ENCODE measurements at places on chromosomes 7 and 10. TPM values are rescaled to one million over a fixed set of nuclear protein-coding genes. Genes with fewer than 3 reads are reported as not detected.

The GRID2IP gene
- total RNA-seq, result 0.61 TPM

The SPDYE2 gene
- not detected for total RNA-seq

The CYP2C9 gene
- total RNA-seq, result not detected

The ENTPD1 gene
- total RNA-seq, result 0.37 TPM

The SEMA3E gene
- total RNA-seq, result 0.41 TPM

The STAG3 gene
- 1.1 TPM for total RNA-seq

The BLNK gene
- total RNA-seq, result not detected

The CHST3 gene
- 24.5 TPM for total RNA-seq

The TMEM176A gene
- total RNA-seq, result 2.0 TPM

The ARMH3 gene
- 24.4 TPM for total RNA-seq

The EPO gene
- 0.23 TPM for total RNA-seq

The NUTM2E gene
- total RNA-seq, result 1.6 TPM

The PRLHR gene
- not detected for total RNA-seq

The MET gene
- total RNA-seq, result 4.0 TPM

The UNCX gene
- total RNA-seq, result 2.4 TPM

The CALHM3 gene
- total RNA-seq, result not detected

The CACNB2 gene
- 2.2 TPM for total RNA-seq

The HTRA1 gene
- 9.0 TPM for total RNA-seq

The DMBT1 gene
- total RNA-seq, result not detected

The HTR5A gene
- not detected for total RNA-seq

The POLR1F gene
- 16.3 TPM for total RNA-seq

The LIPM gene
- total RNA-seq, result not detected

The ARHGEF5 gene
- total RNA-seq, result 2.7 TPM

The NUDT1 gene
- 54.9 TPM for total RNA-seq

The KCNMA1 gene
- 0.93 TPM for total RNA-seq

The HOXA3 gene
- total RNA-seq, result 11.3 TPM

The MSMB gene
- total RNA-seq, result not detected

The FGF8 gene
- total RNA-seq, result 0.82 TPM

The H2BK1 gene
- total RNA-seq, result not detected

The CYP26C1 gene
- 0.37 TPM for total RNA-seq

The IGF2BP3 gene
- total RNA-seq, result 117 TPM

The ATOH7 gene
- total RNA-seq, result 0.20 TPM

The HOXA6 gene
- total RNA-seq, result 1.6 TPM

The SMKR1 gene
- total RNA-seq, result 2.5 TPM

The EVX1 gene
- total RNA-seq, result 0.80 TPM

The TAS2R5 gene
- total RNA-seq, result 1.5 TPM

The CALCR gene
- 0.07 TPM for total RNA-seq
